Left ventricle myocardium inferior (tissue), 1 donor: ENCODE measurements at places on chromosomes 5 and 9. TPM values are rescaled to one million over a fixed set of nuclear protein-coding genes. Genes with fewer than 3 reads are reported as not detected.

GRCh38 chr9:86604741-86605140 lies 250.5 kb upstream of the TUT7 start:
- no peaks in the 10 kb centered on the region for H3K27me3 ChIP-seq
- no peak overlapping the region for H3K4me3 ChIP-seq
- H3K36me3 ChIP-seq, result no peaks in the 10 kb centered on the region
- no peak for DNase-seq

GRCh38 chr5:6636293-6636692 lies 3.1 kb downstream of the SRD5A1 start:
- H3K36me3 ChIP-seq, result peaks cover 2% of the 10 kb centered on the region
- no peak overlapping the region for H3K27ac ChIP-seq
- H3K4me1 ChIP-seq, result peaks cover 31% of the 10 kb centered on the region
- no peak overlapping the region for H3K4me3 ChIP-seq
- no peaks in the 10 kb centered on the region for H3K27me3 ChIP-seq
- DNase-seq, result no peak

- H3K4me3 ChIP-seq, result no peak overlapping the region
- no peak for DNase-seq
- H3K27ac ChIP-seq, result no peak overlapping the region
- H3K4me1 ChIP-seq, result peaks cover 17% of the 10 kb centered on the region
Observed at GRCh38 chr5:38648703-38649291, 92.4 kb upstream of the LIFR start.

DNA sequence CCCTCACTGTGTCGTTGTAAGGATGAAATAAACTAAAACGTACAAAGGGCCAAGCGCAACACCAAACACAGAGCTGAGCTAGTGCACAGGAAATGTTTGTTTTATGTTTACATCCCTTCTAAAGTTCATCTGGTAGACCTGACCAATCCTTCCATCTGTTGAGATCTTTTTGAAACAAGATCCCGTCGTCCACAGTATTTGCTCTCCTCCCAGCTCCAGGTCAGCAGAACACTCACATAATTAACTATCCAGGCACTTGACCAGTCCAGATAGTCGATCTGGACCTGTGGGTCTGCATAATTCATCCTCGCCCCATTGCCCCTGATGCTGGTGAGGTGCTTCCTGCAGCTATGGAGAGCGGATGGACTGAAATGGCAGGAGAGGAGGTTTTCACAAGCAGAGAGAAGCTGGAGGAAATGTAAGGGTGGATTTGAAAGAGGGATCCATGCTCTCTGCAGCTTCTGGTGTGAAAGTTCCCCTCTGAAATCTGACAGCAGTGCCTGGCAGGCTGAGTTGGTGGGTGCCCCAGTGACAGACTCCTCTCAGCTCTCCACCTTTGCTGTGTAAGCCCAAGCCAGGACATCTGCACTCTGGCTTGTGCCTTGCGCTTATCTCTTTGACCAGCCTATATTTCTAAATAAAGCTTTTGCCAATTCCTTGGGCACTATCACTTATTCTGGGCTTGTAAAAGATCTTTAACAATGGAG lies 102.4 kb downstream of the TTLL11 start:
- H3K4me1 ChIP-seq, result peaks cover 36% of the 10 kb centered on the region
- DNase-seq, result no peak
- peaks cover 11% of the 10 kb centered on the region for H3K36me3 ChIP-seq
- H3K27me3 ChIP-seq, result no peaks in the 10 kb centered on the region

ALDH1A1 gene
- total RNA-seq, result 20.7 TPM

SH3RF2 gene
- 376 TPM for total RNA-seq
